Hematopoietic multipotent progenitor cell (in vitro differentiated cells): ENCODE measurements at places on chromosomes 4 and X. TPM values are rescaled to one million over a fixed set of nuclear protein-coding genes. Genes with fewer than 3 reads are reported as not detected.

GRCh38 chrX:143296521-143296920 lies 220.8 kb downstream of the SPANXN3 start:
- DNase-seq, result no peak

DNA sequence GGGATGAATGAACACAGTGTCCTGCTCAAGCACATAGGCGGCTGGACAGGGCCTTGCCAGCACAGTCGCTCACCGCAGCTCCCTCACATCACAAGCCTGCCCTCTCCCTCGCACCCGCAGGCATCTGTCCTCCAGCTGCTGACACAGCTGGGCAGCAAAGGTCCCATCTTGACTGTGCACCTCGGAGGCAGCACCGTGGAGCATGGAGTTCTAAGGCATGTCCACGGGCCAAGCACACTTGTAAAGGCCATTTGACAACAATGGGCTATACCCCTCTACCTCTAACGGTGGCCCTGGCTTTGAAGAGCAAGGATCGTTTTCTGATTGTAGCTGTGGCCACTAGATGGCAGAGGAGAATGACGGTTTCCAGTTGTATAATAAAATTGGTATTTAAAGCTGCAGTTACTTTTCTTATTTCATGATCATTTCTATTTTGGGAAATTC lies 53.8 kb downstream of the APLN start:
- peak; percentile 48 for DNase-seq

GRCh38 chr4:139245590-139245989 lies 34.4 kb downstream of the MGARP start:
- DNase-seq, result no peak

DNA sequence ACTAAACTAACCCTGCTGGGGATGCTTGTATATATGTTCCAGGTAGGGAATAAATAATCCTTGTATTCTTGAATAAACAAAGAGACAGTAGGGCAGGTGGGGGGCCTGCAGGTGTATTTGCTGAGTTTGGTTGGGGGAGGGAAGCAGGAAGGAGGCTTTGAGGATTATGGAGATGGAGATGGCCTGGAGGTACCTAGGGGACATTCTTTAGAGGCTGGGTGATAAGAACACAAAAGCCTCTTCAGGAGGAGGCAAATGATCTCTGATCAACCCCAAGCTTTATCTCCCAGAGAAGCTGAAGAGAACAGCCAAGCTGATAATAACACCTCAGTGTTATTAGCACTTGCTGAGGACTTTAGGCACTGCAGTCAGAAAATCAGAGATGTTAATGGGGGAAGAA lies 187.7 kb downstream of the MGST2 start:
- no peak for DNase-seq

DNA sequence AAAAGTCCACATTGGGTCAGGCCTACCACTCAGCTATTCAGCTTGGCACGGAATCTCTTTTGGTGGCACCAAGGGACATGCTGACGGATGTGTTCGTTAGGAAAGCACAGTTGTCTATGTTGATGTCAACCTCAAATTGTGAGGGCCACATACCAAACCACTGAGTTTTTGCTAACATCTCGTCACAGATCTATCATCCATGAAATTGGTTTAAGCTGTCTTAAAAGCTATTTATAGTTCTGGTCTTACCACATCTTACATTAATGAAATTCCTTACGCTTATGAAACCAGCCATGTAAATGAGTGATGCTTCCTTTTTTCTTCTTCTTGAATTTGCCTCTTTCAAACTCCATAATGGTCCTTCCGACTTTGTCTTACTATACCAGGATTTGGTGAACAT lies 101.5 kb downstream of the MGST2 start:
- DNase-seq, result no peak

GRCh38 chr4:128570387-128570975 lies 239.0 kb upstream of the JADE1 start:
- no peak for DNase-seq

GRCh38 chr4:56132835-56133234 lies 184.1 kb downstream of the CEP135 start:
- no peak for DNase-seq

GRCh38 chrX:150298841-150299551 lies 64.1 kb upstream of the MAMLD1 start:
- no peak for DNase-seq

DNA sequence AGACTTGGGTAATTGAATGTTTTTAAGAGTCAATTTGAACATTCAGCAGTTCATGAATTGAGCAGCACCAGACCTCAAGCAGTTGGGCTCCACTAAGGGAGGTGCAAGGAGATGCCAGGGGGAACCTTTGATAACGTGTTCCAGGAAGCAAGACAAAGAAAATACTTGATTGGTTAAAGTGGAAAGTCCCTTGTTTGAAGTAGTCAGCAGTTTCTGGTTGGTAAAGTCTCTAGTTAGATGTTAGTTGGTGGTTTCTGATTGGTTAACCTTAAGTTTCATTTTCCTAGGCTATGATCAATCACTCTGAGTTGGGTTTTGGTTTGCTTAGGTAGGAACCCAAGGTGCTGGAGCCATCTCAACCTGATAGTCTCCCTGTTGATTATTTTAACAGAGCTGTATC lies 4.0 kb downstream of the HERC6 start:
- peak; percentile 37 for DNase-seq

- DNase-seq, result no peak
Observed at GRCh38 chr4:94621491-94622080, 136.2 kb upstream of the BMPR1B start.

- peak; percentile 38 for DNase-seq
Observed at GRCh38 chr4:146095091-146095690, 80.3 kb upstream of the LSM6 start.

DNA sequence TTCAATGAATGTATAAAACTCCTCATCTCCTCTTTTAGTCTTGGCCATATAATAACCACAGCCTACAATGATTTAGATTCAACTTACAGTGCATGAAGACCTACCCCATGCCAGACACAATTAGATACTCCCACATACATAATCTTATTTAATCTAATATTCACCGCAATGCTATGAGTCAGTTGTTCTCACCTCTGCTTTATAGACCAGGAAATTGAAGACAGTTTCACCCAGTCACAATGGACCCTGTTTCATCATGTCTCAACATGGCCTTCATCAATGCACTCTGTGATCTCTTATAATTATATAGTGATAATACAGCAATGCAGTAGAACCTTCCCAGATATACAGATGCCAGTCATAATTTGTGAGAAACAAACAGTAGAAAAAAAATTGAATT lies 148.6 kb downstream of the PARM1 start:
- no peak for DNase-seq

- DNase-seq, result no peak
Observed at GRCh38 chrX:19121898-19122640, at the start of gene ADGRG2. ADGRG2 (minus strand) TSS chrX:19122468; CDS start chrX:19068834, 53,634 bp downstream.

DNA sequence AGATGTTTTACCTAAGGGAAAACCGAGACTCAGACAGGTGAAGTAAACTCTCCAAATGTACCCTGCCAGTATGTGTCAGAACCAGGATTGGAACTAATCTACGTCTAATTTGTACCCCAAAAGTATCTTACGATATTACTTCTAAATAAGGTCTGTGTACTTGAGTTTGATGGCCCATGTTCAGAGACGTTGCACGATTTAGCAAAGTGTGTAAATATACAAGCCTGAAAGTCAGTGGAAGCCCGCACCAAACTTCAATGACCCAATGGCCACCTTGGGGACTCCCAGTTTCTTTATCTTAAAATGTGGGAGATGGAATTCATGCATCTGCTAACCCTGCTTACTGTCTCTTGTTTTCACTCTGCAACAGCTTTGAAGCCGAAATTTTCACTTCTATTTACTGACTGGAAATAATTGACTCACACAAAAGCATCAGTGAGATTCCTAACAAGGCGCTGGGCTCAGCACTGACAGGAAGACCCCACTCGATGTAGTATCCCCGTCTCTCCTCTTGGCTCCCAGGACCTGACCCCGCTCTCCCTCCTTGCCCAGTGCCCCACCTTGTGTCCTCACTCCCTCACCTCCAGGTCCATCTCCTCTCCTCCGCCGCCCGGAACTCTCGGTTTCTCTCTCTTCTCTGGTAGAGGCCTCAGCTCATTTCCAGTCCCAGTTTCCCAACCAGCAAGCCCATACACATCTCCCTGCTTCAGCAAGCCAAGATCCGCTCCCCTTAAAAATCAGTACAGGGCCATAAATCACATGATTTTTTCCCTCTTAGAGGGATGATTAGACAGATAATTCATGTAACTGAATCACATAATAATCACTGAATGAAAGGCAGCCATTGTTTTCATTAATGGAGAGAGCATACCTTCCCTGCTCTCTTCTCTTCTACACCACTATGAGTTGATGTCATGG lies 42.8 kb downstream of the ENPP6 start:
- DNase-seq, result no peak

- DNase-seq, result peak; percentile 26
Observed at GRCh38 chr4:35725131-35725530, 519.2 kb downstream of the ARAP2 start.

- DNase-seq, result no peak
Observed at GRCh38 chrX:102837847-102838246, 99.2 kb upstream of the RAB40AL start.

- no peak for DNase-seq
Observed at GRCh38 chr4:164212134-164212533, 541.8 kb upstream of the SMIM31 start.

DNA sequence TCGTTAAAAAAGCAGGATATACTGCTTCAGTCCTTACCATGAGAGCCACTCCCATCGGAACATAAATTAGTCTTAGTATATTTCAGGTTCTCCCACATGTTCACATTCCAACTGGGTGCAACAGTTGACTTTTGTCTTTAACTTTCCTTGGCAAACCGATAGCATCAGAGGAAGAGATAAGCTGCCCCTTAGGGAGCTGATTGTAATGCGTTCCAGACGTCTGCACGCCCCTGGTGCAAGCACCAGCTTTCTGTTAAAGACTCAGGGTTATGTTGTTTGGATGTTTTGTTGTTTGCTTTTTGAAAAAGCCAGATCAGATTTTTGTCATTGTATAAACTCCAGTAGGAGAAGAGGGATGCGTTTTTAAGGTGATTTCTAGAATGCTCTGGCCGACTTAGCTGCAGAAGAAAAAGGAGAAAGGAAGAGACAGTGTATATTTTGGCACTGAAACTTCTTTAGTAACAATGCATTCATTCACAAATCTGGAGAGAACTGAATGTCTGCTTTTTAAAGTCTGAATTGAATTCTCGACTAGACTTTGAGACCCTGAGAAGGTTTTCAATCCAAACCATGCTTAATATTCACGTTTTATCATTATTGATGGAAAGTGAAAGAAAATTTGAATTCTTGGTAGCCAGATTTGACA lies 160.9 kb downstream of the CBR4 start:
- DNase-seq, result peak; percentile 7

The TLR3 gene
- total RNA-seq, result 3.2 TPM

The SRPX2 gene
- total RNA-seq, result not detected

The SUPT20HL2 gene
- not detected for total RNA-seq

The HTN1 gene
- not detected for total RNA-seq

The UGT2A1 gene
- total RNA-seq, result not detected
